ENCODE measurements at places on chromosomes 4 and X.

GRCh38 chr4:38030023-38030422, 69.8 kb downstream of the PTTG2 start:
- peak; percentile 72 for DNase-seq

DNA sequence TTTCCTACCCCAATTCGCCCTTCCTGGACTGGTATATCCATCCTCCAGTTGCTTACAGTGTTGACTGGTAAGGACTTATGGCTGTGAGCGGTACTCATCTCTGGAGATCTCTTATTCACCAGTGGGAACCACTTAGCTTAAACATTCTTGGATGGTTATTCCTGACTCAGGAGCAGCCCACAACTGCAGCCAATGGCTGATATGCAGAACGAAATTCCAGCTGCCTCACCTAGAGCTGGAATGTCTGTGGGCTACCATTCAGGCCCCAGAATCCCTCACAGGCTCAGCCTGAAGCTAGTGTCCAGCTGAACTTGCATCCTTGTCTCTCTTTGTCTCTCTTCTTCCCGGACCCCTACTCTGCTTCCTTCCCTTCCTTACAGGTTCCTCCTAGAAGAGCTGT, 138.9 kb upstream of the SMIM31 start:
- DNase-seq, result no peak

DNA sequence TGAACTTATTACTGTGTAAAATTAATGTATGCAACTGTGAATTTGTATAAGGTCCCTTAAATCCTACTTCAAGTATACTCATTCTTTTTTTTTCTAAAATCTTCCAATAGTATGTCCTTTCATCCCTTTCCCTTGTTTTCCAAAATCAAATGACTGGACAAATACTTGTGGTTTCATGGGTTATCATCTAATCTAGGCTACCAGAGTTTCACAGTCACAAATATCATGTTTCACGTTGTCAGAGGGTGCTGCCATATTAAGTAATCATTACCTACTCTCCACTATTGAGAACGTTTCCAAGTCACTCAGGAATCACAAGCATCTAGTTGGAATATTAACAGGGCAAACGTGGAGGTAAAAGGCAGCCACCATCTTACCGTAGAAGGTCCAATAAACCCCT, 1235.0 kb upstream of the TENM3 start:
- peak; percentile 81 for DNase-seq

GRCh38 chrX:49198540-49199314, 1.3 kb downstream of the SYP start:
- DNase-seq, result no peak

DNA sequence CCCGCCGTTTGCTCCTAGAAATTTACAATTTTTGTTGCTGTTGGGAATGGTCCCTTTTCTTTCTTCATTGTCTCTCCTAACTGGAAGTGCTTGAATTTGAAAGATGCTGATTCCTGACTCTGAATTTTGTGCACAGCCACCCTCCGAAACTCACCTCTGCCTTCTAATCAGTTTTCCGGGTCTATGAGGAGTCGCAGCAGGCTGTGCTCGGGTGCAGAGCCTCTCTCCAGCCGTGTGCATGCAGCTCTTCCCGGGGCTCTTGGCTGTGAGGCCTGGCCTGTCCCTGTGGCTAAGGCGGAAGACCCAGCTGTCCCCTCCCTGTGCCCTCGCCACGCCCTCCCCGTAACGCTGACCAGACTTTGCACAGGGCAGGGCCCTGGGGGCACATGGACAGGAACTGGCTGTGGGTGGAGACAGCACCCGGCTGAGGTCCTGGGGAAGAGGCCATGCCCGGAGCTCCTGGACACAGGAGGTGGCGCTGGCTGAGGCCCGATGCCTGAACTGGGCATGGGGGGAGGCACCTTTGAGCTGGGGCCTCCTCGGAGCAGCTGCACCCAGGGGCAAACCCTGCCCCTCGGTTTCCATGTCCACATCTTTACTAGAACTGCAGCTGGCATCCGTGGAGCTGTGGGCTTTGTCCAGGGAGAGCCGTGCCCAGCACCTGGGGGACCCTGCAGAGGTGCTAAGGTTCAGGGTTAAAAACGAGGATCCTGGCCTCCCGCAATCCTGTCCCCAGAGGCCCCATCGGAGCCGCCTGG, 32.6 kb upstream of the SPON2 start:
- DNase-seq, result no peak

- no peak for DNase-seq
Measured at GRCh38 chr4:185540040-185540439, 4.7 kb upstream of the PDLIM3 start.

GRCh38 chr4:187811591-187811990, 184.0 kb upstream of the ZFP42 start:
- DNase-seq, result no peak

GRCh38 chr4:56821381-56822243, at the start of gene SPINK2:
Gene SPINK2, minus strand, starts transcription at chr4:56821701. Its CDS starts 39 bp downstream, at chr4:56821662.
- no peak for DNase-seq

DNA sequence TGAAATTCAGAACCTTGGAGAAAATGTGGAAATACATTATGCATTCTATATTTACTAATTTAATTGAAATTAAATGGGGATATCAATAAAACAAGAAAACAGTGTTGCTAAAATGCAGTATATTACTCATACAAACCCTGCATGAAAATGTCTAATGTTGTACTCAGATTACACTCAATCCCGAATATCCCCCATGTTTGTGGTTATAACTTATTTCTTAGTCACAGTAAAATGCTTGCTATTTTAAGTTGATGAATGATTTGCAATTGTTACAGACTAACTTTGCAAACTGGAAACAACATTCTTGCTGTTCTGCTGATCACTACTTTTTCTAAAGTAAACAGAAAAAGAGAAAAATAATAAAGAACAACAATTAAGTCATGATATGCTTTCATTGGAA, 33.1 kb upstream of the ANXA10 start:
- DNase-seq, result peak; percentile 67

GRCh38 chrX:110159865-110160264, 157.0 kb downstream of the TMEM164 start:
- DNase-seq, result no peak

DNA sequence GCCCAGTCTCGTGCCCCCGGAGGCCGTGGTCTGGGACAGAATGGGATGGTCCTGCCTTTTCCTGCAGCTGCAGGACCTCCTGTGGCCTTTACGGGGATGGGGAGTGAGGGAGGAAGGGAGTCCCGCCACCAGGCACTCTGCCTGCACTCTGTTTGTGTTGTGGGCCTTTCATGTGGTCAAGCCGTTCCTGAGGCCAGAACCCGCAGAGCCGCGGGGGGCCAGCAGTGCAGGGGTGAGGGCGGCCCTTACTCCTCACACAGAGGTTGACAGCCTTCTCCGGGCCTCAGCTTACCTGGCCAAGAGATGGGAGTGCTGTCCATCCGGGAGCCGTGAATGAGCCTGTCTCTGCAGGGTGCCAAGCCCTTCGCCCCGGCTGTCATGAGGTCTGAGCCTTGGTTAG, 230.7 kb downstream of the AFAP1 start:
- peak; percentile 16 for DNase-seq

- peak; percentile 22 for DNase-seq
Measured at GRCh38 chrX:17674601-17675000, 62.7 kb upstream of the SCML1 start.

GRCh38 chrX:108221301-108221864, 129.8 kb downstream of the ATG4A start:
- no peak for DNase-seq

DNA sequence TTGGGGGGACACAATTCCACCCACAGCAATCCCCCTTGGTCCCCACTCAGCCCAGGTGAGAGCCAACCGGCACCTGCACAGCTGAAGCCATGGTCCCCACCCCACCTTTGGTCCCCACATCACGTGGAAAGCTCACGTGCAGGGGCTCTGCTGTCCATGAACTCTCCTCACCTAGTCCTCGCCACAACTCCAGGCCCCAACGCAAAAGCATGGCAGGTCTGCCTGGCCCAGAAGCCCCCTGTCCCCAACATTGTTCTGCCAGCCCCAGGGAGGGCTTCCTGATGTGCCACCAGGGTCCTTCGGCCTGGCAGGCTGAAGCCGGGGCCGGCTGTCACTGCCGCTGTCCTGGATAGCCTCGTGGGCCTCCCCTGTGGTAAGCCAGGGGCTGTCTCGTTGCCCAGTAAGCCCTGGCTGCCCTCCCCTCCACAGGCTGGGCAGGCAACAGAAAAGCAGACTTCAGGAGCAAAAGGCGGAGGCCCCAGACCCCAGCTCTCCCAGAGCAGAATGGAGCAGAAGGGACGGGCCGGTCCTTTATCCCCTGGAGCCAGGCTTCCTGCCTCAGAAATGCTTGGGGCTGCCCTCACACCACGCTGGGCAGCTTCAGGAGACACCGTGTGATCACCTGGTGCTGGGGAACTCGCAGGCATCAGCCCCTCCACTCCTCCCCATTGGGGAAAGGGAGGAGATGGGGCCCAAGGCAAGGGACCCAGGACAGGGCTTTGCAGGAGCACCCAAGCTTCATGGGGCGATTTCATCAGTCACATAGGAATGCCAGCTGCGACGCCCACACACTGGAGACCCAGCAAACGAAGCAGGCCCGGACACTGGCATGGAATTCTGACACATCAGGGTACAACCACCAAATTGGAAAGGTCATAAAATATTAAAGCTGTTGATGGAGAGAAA, 103.7 kb downstream of the ADRA2C start:
- no peak for DNase-seq

DNA sequence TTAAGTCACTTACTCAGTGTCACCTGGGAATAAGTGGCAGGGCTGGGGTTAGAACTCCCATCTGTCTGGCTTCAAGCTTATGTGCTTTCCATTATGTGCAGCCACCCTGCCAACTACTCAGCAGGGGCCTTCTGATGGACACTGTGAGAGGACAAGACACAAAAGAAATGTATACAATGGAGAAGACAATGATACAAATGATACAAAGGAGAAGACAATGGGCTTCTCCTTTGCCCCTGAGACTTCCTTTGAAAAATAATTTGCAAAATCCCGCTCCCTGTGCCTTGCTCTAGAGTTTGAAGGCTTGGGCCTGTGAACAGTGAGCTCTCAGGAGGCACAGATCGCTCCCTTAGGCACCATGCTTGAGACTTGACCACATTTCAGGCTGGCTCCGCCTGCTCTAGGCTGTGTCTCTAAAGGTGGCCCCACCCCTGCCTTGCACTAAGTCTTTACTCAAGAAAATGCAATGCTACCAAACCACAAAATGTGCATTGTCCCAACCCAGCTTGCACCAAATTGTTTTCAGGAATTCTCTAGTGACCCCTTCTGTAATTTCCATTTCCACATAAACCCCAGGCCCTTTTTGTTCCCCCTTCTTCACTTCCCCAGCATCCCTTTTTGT, 27.1 kb upstream of the STX18 start:
- DNase-seq, result peak; percentile 24

All from fibroblast of lung (primary cell).